Activated effector memory CD4-positive, alpha-beta T cell treated with anti-CD3 and anti-CD28 coated beads, Interleukin-2, amount 50 U/mL, for 16 hours (primary cell): ENCODE measurements at places on chromosomes 13 and 19.
A peak's percentile ranks its signal among the peaks of the same experiment; 100 is the strongest.

GRCh38 chr13:19179916-19180315, 1.7 kb downstream of the TUBA3C start:
- no peak for DNase-seq

- no peak for DNase-seq
Measured at GRCh38 chr13:65719831-65720230, 1510.3 kb downstream of the PCDH9 start.

- no peak for DNase-seq
Measured at GRCh38 chr19:18665771-18666202, 17.7 kb upstream of the CRTC1 start.

DNA sequence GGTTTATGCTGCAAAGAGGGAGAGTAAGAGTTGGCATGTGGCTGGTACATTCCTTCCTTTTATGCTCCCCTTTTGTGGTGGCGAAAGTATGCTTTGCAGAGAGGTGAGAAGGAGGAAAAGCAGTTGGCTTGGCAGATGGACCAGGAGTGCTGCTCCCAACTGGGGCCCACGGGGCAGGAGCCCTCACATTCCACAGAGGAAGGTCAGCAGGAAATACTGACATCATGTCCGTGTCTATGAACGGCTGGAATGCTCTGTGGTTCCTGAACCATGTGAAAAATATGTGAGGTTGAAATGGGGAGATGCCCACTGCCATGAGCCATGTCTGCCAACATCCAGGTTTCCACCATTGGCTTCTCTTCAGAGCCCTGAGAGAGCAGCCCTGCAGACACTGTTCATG, 33.3 kb upstream of the GAS6 start:
- DNase-seq = no peak

DNA sequence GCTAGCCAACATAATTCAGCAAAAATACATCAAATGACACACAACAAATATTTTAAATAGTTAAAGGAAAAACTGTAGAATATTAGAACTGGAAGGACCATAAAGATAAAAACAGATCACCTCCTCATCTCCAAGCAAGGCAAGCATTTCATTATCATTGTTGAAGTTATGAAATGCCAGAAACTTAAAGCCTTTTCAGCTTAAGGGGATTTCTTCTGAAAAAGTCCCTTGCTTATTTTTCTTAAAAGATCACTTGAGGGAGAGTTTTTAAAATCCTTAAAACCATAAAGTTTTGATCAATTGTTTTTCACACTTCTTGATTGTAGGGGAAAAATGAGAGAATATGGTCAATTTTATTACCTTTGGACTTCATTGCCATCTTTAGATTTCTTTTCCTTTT, 37.4 kb downstream of the FLT1 start:
- no peak for DNase-seq

DNA sequence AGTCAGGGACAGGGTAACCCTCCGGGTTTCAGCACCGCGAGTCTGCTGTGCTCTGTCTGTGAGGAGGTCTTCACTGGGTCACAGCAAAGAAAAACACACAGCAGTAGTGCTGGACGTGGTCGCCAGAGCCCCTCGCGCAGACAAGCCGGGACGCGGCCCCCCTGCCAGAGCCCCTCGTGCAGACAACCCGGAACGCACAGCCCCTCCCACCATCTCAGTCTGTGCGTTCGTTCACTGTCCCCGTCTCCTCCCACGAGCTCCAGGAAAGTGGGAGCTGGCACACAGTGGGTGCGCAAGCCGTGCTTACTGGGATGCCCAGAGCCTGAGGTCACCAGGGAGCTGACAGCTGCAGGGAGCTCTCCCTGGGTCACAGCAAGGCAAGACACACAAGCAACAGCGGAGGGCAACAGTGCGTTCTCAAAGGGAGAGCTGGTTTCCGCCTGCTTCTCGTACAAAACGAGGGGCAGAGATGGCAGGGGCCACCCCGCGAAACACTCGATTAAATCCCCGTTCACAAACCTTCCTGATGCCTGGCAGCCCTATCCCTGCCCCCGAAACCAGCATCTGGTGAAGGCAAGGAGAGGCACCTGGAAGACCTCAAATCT, 3.2 kb upstream of the PLPP2 start:
- DNase-seq = peak; percentile 62

- peak; percentile 75 for DNase-seq
Measured at GRCh38 chr19:4379383-4380253, 20.7 kb downstream of the SH3GL1 start.

DNA sequence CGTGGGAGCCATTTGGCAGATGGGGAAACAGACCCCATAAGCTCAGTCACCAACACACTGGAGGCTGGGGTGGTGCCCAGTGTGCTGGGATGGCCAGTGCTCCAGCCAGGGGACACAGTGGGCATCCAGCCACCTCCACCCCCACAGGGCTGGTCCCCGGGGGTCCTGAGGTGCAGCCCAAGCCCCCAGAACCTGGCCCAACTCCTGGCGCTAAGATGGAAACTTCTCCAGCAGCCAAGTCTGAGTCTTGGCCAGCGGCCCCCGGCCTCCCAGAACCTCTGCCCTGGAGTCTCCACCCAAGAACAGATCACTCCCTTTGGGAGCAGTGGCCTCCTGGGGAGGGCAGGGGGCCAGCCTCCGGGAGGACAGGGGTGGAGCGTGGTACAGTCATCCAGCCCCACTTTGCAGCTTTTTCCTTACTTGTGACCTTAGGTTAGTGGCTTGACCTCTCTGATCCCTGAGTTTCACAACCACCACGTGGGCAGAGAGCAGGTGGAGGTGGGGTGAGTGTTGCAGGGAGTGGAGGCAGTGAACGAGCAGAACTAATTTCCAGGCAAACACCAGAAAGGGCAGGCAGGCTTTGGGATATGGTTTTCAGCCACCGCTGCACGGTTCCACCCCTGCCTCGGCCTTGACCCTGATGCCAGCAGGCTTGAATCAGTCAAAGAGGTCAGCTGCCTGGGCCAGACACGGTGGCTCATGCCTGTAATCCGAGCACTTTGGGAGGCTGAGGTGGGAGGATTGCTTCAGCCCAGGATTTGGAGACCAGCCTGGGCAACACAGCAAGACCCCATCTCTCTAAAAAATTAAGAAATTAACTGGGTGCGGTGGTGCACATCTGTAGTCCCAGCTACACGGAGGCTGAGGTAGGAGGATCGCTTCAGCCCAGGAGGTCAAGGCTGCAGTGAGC, 4.3 kb upstream of the NRTN start:
- DNase-seq = no peak

DNA sequence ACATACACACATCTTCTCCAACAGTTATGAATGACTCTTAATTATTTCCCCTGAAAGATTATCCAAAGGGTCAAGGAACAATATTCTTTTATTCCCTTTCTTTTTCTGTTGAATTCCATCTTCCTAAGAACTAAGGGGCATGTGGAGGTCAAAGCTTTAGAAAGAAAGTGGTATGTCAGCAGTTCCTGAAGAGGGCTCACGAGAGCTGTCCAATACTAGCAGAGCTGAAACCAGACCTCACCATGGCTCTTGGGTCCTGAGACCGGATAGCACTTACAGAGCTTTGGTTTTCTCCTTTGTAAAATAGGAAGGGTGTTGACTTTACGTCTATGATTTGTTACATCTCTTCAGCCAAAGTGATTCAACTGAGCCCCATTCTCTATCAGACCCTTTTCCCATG, 109.8 kb upstream of the FREM2 start:
- DNase-seq = no peak

DNA sequence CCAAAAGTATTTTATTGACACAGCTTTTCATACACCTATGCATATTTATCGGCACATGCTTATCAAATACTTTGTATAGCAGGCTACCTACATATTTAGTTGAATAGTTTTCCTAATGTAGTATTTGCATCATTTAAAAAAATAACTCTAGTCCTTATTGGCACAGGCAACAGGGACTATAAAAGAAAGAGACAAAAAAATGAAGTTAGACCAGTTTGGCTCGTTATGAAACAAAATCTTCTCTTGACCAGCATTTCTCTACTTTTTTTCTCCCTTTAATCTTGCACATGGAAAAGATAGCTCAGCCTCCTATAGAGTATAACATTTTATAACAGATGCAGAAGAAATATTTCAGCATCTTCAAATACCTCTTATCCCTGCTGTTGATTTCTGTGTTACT, 794.8 kb upstream of the MIR17HG start:
- no peak for DNase-seq

- DNase-seq = peak; percentile 25
Measured at GRCh38 chr13:112133499-112134390, 66.8 kb downstream of the SOX1 start.

- no peak for DNase-seq
Measured at GRCh38 chr13:25608181-25608580, 236.4 kb downstream of the ATP8A2 start.

DNA sequence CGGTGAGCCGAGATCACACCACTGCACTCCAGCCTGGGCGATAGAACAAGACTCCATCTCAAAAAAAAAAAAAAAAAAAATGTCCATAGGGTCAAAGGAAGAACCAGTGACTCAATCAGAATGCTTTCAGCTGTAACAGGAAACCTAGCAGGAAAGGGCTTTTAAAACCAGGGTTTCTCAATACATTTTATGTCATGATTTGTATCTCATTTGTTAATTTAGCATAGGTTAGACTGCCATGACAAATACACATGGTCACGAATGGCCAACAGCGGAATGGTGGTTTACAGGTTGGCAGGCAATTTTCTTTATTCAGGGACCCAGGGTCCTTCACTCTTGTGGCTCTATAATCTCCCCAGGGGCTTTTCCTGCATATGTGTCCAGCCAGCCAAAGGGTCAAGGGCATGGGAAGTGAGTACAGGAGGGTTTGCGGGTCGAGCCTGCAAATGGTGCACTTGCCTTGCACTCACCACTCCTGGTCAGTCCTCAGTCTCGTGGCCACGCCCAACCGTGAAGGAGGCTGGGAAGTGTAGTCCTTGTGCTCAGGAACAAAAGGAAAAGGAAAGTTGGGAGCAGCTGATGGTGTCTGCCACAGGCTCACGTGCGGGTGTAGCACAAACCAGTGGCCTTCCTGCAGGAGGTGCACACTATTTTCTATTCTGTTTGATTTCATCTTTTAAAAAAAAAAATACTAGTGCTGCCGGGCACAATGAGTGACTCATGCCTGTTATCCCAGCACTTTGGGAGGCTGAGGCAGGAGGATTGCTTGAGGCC, 14.8 kb downstream of the DHX34 start:
- DNase-seq = no peak

DNA sequence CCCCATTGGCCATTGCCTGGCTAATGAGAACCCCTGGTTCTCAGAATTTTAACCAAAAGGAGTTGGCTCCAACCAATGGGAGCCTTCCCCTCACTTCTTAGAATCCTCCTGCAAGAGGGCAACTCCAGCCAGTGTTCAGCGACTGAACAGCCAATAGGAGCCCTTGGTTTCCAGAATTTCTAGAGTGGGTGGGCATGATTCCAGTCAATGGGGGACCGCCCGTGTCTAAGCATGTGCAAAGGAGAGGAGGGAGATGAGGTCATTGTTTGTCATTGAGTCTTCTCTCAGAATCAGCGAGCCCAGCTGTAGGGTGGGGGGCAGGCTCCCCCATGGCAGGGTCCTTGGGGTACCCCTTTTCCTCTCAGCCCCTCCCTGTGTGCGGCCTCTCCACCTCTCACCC, 9.5 kb upstream of the SWSAP1 start:
- no peak for DNase-seq

DNA sequence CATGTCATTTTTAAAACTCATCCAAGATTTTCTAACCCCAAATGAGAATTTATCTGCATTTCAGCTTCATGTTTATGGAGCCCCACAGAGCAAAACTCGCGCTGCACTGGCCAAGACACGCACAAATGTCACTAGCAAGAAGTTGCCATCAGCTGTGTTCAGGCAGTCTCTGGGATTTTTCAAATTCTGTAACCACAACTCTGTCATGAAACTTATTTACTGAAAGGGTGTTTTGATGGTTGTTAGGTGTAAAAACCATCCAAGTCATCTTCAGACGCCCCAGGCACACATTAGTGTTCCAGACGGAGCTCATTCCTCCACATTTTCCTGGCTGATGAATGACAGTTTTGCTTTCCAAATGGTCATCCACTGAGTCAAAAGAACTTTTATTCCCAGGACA, 63.4 kb downstream of the SLC7A1 start:
- no peak for DNase-seq

GRCh38 chr19:16325161-16325527, 518 bp downstream of the KLF2 start:
- peak; percentile 84 for DNase-seq

- DNase-seq = peak; percentile 79
Measured at GRCh38 chr13:27170516-27171243, 931 bp downstream of the USP12 start.

DNA sequence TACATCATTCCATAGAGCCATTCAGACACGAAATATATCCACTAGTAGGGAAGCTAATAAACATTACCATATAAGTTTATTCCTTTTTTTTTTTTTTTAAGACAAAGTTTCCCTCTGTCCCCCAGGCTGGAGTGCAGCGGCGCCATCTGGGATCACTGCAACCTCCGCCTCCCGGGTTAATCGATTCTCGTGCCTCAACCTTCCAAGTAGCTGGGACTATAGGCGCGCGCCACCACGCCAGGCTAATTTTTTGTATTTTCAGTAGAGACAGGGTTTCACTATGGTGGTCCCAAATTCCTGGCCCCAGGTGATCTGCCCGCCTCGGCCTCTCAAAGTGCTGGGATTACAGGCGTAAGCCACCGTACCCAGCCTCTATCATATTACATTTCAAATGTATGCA, 612 bp upstream of the ZNF154 start:
- no peak for DNase-seq

DNA sequence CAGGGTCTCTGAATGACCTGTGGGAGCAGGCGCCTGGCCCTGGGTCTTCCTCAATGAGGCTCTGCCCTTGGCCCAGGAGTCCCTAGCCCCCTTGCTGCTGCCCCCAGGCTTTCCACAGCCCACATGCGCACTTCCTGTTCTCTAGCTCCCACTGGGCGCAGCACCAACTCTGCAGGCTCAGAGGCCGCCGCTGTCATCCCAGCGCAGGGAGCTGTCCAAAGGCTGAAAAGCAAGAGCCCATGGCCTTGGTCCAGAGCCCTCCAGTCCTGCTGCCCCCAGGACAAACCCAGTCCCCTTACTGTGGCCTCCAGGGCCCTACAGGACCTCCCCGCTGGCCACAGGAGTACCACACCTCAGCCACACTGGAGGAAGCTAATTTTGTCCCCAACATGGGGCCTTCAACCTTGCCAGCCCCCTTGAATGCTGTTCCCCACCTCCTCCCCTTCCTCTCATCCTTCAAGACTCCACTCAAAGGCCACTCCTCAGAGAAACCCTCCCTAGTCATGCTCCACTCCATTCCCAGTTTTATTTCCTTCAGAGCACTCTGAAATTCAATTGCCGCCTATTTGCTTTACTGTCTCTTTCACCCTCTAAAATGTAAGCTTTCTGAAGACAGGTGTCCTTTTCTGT, 8.0 kb upstream of the POU2F2 start:
- no peak for DNase-seq

DNA sequence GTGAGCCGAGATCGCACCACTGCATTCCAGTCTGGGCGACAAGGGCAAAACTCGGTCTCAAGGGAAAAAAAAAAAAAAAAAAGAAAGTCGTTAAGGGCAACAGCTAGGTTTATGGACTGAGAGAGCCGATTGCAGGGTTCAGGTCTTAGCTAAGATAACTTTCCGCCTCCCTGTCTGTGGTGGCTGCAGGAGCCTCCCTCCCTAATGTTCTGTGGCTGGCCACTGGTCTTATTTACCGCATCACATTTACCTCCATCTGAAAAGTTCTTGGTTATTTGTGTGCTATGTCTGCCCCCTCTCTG, 722 bp upstream of the CRTC1 start:
- DNase-seq = no peak

- DNase-seq = no peak
Measured at GRCh38 chr19:38073841-38074685, 150.0 kb downstream of the DPF1 start.
